ENCODE measurements at places on chromosomes 2 and 18.

DNA sequence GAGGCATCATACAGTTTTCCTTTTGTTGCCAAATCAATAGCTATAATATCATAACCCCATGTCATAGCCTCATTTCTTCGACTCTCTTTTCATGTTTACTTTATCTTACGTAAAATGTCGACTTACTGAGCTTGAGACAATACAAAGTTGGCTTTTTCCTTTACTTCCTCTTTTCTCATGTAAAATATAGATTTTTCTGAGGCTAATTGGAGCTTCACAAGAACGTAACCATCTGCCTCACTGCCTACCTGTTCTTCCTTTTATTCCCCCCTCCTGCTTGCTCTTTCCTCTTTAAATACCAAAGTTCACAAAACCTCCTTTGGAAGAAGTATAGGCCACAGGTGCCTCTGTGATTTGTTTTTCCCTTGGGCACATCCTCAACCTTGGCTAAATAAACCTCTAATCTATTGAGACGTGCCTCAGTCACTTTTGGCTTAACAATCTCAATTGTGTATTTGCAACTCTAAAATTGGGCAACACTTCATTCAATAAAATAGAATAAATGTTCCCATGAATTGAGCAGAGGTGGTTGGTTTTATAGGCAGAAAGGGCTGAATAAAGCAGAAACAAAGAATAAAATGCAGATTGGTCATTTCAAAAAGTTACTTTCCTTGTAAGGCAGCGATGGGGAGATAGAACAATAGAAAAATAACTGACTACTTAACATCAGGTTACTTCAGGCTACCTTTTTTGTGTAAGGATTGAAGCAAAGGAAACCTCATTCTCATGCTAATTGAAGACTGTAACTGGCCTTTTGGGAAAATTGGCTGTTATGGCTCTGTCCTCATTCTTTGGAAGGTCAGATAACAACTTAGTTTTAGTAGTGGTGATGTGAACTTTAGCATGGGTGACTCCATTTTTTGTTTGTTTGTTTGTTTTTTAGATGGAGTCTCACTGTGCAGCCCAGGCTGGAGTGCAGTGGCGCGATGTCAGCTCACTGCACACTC, 21.3 kb downstream of the COMMD1 start:
- DNase-seq = no peak

DNA sequence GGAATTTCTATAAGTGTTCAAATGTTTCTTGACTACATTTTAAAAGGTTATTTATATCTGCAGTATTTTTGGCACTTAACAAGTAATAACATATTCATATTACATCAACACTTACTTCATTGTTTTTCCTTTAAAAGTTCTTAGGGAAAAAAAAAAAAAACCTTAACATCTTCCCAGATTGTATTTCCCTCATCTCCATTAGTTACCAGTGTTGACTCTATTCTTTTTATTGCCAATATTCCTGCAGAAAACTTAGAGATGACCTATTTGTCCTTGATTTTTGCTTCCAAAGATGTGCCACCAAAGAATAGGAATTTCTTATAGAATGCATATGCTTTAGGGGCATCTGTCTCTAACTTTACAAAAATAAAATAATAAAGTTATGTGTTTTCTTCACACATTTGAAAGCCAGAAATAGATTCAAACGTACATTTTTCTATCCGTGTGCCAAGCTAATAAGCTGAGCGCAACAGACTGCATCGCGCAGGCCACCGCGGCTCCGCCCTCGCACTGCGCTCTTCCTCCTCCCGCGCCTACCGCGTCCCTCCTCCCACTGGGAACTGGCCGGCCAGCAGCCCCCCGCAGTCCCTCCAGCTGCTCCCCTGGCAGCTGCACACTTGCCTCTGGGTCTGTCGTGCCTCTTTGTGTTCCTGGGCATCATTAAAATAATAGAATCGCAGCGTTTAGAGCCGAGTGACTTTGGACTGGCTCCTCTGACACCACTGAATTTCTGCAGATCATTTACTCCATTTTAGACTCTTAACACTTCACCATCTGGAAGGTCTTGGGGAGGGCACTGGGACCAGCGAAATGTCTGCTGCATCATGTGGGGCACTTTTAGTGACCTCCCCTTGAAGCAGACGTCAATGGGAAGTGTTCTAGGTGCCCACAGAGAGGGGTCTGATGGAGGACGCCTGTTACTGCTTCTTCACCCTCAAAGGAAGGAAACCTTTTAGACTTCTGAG, 21.2 kb upstream of the NAB1 start:
- no peak for DNase-seq

- DNase-seq = no peak
These were observed 1412.0 kb upstream of the ZEB2 start for GRCh38 chr2:145931781-145932395.

- no peak for DNase-seq
These were observed 210.9 kb downstream of the L3MBTL4 start for GRCh38 chr18:6203791-6204190.

DNA sequence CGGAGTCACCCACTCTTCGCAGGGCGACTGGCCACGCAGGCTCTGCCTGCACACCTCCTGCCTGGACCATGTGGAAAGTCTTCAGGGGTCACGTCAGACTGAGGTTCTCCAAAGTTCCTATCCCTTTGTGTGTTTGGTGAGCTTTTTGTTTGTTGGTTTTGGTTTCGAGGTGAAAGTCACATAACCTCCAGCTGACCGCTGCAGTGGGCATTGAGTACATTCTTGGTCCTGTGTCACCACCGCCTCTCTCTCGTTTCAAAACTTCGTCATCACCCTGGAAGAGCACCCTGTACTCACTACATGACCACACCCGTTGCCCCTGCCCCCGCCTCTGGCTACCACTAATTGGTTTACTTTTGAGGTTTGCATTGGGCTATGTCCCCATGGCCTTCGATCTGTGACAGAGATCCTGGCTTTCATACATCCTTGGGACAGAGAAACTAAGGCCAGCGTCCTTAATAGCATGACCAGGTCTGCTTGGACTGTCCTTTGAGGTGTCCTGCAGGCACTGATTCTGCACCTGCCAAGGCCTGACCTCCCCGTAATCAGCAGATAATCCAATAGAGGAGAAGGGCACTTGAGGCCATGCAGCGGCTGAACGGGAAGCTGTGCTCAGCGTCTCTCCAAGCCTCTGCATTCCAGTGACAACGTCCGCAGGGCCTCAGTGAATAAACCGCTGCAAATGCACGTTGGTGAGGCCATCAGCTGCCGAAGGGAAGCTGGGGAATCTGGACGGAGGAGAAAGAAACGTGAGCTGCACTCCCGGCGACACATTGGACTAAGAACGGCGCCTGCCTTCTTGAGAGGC, 46.8 kb downstream of the SH3BP4 start:
- no peak for DNase-seq

GRCh38 chr2:190551928-190552327, 17.4 kb upstream of the NEMP2 start:
- no peak for DNase-seq

GRCh38 chr18:24683925-24684324, 223.5 kb downstream of the HRH4 start:
- no peak for DNase-seq

Data from left renal cortex interstitium (tissue), 4 donors.